ENCODE measurements at places on chromosomes 12 and 14.

DNA sequence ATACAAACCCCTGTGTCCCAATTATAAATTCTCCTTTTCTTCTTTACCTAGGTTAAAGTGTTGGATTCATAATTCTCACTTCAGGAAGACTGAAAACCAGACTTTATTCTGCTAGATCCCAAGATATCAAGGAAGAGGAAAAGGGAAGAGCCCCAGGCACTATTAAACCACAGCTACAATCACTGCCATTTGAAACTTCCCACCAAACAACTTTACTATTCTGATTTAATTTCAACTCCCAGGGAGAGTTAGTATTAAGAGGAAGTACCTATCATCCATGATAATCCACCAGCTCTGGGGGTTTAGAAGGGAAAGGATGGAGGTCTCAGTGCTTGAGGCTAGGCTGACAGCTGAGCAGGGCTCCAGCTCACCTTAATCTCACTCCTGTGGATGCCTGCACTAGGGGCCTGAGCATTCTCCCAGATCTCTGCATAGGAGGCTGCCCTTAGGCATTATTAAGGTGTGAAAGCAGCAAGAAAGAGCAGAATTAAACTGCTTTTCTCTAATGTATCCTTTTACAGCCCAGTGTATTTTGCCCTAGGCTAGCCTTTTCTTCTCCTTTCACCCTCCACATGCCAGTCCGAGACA lies 52.9 kb downstream of the MYF5 start:
- DNase-seq, result no peak

DNA sequence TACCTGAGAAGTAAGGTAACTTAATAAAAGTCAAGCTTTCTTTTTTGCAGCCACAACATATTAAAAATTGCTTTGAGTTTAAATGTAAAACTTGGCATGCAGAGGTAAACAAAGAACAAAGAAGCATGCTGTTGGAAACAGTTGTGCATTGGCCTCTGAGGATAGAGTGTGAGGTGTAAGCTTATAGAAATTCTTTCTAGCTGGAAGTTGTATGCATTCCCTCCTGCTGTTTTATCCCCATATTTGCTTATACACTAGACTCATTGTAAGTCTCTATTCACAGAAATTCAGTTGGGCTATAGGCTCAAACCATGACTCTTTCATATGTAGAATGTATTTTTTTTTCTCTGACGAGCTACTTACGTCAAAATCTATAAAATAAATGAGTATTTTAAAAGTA lies 316.3 kb downstream of the SLC6A15 start:
- DNase-seq, result no peak

GRCh38 chr12:47269916-47270315 lies 190.2 kb upstream of the AMIGO2 start:
- no peak for DNase-seq

DNA sequence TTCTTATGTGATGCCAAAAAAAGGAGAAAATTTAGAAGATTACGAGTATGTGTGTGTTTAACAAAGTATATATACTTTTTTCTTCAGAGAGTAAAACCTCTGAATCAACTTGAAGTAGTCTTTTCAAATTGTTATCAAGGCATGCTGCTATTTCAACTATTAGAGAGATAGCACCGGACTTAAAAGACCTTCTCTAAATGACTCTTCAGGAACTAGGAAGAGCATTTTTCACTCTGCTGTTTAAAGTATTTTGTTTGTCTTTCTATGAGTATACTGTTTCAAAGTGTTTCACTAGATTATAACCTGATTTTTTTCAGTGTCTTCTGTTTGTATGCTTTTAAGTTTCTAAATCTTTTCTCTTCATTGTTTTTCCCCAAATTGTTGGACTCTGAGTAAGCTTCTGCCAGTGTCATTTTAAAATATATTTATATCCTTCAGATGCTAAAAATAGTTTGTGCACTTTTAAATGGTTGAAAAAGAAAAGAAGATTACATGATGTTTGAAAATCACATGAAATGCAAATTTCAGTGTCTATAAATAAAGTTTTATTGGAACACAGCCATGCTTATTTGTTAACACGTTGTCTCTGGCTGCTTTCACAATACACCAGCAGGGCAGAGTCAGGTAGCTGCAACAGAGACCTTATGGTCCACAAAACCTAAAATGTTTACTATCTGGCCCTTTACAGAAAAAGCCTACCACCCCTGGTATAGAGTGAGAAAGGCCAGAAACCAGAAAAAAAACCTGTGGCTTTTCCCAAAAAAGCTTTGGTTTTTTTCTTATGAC lies 21.3 kb downstream of the CRADD start:
- DNase-seq, result no peak

All from activated CD4-positive, alpha-beta T cell treated with anti-CD3 and anti-CD28 coated beads, Interleukin-2, amount 50 U/mL, for 1 hour (primary cell).